ENCODE measurements at places on chromosomes 11 and 22.
A peak's percentile ranks its signal among the peaks of the same experiment; 100 is the strongest.

DNA sequence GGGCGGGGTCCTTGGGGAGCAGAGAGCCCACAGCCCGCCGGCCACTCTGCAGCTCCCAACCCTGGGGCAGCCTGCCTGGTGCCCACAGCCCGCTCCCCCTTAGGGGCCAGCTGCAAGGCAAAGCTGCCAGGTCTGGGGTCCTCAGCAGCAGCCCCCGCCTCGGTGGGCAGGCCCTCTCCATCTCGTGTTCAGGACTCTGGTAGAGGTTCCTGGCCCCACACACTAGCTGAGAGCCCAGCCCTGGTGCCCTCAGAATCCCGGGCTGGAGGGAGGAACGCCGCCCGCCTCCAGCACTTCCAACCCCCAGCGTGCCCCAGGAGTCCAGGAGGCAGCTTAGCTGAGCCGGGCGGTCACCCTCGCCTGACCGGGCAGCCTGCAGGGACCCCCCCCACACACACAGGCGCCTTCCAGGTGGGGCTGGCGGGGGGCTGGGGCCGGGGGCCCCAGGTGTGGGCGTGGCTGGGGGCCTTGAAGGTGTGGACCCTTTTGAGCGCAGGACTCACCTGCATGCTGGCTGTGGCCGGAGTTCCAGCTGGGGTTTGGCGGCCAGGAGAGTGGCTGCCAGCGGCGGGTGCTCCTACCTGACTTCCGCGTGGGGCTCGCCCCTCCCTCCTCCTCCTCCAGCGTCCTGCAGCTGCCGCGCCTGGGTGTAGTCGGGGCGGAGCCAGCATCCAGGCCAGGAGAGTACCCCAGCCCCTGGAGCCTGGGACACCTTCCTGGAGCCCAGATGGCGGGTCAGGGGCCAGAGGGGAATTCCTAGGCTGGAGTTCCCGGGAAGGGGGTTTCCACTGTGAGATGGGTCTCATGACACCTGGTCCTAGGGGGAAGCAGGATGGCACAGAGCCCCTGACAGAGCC lies at the start of gene ANO9:
ANO9 (minus strand) TSS at position 594 of the 857 bp plus-strand sequence; CDS start at position 509, 85 bp downstream.
- no peak for DNase-seq

DNA sequence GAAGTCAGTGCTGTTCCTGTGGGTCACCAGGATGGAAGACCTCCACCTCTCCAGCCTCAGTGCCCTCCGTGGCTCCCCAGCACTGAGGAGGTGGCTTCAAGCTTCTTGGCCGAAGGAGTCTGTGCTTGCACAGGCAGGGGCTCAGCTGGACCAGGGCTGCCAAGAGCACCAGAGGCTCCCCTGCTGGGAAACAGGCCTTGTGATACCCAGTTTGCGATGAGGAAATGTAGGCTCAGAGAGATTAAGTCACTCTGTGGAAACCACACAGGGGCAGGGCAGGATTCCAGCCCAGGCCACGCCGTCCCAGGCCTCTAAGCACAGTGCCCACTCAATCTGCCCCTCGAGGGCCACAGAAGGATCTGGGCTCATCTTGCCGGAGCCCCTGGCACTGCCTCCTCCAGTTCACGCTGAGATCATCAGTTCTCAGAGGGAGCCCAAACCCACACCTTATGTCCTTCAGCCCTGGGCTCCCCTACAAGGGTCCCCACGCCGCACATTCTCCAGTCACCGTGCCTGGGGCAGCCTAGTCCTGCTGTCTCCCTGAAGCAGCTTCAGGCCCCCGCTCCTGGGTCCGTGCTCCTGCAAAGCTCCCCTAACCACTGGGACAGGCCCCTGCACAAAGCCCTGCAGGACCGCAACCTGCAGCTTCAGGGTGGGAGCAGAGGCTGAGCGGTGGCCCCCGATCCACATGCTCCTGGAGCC lies 21.6 kb downstream of the ANO1 start:
- no peak for DNase-seq

GRCh38 chr11:127006311-127006710 lies 5.7 kb upstream of the KIRREL3 start:
- no peak for DNase-seq

DNA sequence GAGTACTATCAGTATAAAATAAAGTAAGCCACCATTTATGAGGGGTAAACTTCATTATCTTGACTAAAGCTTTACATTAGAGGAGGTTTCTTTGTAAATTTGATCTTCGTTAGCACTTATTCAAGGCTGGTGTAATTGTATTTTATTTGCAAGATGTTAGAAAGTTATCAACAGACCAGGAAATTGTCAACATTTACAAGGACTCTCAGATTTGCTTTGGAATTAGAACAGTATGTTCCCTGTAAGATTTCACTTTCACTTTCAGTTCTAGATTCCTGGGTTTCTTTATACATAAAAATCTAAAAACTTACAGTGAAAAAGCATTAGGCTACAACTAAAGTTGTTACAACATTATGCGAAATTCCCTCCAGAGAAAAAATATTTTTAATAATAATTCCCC lies 4.6 kb upstream of the BIRC3 start:
- no peak for DNase-seq

DNA sequence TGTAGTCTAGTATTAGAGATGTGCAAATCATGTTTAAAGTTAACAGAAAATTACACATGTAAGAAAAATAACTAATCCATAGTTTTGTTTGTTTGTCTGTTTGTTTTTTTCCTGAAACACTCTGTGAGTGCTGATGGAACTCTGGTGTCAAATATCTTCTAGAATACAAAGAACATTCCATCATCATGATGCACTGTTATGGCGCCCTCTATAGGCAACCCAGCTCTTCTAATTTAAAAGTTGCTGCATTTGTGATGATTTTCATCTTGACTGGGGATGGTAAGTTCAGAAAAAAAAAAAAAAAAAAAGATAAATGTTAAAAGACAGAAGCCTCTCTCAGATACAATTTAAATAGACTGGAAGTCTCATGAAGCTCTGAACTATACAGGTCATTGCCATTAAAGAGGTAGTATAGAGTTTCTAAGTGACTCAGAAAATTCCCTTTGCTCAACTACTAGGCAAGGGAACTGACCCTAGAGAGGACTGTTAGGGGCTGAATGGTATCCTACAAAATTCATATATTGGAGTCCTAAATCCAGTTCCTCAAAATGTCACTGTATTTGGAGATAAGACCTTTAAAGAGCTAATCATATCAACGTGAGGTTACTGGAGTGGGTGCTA lies 597.2 kb upstream of the ANO3 start:
- no peak for DNase-seq

- DNase-seq: no peak
These were observed 20.0 kb upstream of the ZBTB16 start for GRCh38 chr11:114039551-114039950.

DNA sequence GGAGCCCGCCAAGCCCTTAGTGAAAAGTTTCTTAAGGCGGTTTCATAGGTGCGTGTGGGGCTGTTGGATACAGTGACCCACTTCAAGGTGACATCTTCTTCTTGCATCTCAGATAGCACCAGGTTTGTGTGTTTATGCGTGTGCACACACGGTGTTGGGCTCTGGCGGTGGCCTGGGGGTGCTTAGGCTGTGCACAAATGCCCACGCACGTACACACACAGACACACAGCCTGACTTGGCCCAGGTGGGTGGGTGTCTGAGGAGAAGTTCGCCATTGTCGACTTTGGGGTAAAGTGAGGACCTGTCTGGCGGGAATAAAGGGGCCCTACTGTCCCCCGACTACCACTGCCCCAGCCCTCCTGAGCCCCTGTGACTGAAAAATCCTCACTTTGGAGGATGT lies 103.8 kb downstream of the KCNQ1 start:
- no peak for DNase-seq

GRCh38 chr11:19378814-19379213 lies 138.1 kb upstream of the E2F8 start:
- no peak for DNase-seq

DNA sequence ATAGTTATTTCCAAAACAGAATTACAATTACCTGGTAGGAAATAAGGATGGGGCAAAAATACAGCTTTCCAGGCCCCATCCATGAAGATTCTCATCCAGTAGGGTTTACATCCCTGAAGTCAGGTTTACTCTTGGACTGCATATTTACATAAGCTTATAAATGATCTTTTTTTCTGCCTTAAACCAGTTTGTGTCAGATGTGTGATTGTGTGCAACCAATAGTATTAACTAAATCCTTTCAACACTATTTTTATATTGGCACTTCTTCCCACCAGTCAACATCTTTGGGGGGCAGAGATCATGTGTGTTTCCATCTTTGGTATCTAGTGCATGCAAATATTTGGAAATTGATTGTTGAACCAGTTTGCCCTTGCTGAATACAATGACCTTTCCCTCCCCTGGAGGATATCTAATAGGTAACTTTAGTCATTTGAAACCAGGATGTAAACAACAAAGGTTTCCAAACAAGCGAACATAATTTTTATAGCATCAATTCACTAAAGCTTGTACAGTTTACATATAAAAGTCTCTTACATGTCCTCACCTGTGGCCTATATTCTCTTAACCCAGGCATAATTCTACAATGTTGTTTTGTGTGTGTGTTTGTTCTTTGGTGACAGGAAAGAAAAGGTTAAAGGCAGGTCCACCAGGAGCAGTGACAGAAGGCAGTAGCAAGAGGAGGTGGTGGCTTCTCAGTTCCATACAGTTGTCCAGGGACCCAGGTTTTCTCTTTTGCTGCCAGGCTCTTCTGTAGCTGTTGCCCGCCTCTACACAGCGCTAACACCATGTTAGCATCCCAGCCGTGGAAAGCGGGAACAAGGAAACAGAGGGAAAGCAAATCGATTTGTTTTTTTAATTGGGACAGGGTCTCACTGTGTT lies 1.7 kb upstream of the ME3 start:
- DNase-seq: no peak

GRCh38 chr11:43892851-43893250 lies 12.2 kb downstream of the ALKBH3 start:
- DNase-seq: no peak

GRCh38 chr11:71235719-71236118 lies 16.7 kb downstream of the SHANK2 start:
- no peak for DNase-seq

GRCh38 chr11:47393163-47394049 lies 15.0 kb upstream of the SLC39A13 start:
- DNase-seq: no peak

DNA sequence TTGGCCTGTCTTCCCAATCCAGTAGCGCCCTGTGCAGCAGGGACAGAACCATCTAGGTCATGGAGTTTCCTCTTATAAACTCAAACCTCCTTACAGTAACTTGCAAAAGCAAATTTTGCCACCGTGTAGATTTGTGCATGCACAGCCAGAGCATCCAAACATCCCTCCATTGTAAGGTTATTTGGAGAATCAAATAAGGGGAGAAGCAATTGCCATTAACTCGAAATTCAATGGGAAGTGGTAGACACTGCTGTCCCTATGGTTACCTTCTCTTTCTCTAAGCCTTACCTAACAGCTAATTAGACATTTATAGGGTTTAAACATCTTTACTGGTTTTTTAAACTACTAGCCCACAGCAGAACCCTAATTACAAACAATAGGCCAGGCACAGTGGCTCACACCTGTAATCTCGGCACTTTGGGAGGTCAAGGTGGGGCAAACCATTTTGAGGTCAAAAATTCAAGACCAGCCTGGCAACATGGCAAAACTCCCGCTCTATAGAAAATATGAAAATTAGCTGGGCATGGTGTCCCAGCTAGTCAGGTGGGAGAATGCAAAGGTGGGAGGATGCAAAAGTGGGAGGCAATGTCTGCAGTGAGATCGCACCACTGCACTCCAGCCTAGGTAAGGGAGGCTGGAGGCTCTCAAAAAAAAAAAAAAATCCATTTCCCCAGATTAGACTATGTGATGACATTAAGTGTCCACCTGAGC lies 6.6 kb downstream of the HSPA8 start:
- DNase-seq: peak; percentile 18

GRCh38 chr11:2444821-2445745 lies at the start of gene KCNQ1:
Gene KCNQ1, plus strand, starts transcription at chr11:2445008. Its CDS starts 91 bp downstream, at chr11:2445099.
- no peak for DNase-seq

Measured in NCI-H2081 treated with DMSO at 0.1 percent for 48 hours (cell line).